ENCODE measurements at places on chromosomes 6 and 20.

DNA sequence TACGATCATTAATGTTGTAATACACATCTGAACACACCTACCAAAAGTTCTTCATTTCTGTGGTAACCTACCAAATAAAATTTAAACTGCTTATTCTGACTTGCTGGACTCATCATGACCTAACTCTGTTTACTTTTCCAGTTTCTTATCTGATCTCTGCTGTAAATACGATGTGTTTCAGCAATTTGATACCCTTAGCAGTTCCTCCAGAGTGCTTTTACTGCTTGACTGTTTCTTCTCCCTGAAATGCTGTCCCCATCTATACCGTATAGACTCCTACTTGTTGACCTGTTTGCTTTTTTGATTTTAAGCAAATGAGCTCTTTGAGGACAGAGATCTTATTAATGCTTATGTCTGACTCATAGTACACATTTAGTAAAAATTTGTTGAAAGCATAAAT is 119.5 kb downstream of the SCAF8 start:
- DNase-seq: no peak

- no peak for DNase-seq
These were observed 33.6 kb downstream of the GFOD1 start for GRCh38 chr6:13453771-13454251.

- no peak for DNase-seq
These were observed 9.7 kb upstream of the THBS2 start for GRCh38 chr6:169263374-169263773.

DNA sequence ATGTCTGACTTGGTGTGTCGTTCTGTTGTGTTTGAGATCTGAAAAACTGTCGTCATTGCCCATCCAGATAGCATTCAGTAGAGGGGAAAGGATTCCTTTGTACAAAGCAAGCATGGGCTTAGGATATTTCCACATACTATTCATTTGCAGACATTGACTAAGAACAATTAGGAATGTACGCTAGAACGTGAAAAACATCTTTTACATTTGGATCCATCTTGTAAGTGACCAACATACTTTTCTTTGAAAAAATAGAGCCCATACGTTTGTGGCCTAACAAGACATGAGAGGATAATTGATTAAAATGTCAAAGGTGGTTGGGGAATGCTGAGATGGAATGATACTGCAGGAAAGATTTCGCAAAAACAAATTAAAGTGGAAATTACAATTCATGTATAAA is 225.8 kb upstream of the QKI start:
- no peak for DNase-seq

DNA sequence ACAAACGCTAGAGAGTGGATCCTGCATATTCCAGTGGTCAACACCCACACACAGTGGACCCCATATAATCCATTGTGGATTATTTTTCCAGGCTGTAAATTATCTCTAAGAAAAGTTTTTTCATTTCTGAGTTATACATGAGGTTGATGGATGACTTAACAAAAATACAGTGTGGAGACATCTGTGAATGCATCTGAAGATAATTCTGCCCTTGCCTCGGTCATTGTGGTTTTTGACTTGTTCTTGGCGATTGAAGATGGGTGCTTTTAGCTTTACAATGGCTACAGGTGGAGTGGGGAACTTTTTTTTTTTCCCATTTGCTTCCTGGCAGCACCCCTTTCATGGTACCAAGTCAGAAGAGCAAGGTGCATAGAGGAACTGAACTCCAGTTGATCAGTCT is 242.7 kb downstream of the MYLK4 start:
- DNase-seq: no peak

DNA sequence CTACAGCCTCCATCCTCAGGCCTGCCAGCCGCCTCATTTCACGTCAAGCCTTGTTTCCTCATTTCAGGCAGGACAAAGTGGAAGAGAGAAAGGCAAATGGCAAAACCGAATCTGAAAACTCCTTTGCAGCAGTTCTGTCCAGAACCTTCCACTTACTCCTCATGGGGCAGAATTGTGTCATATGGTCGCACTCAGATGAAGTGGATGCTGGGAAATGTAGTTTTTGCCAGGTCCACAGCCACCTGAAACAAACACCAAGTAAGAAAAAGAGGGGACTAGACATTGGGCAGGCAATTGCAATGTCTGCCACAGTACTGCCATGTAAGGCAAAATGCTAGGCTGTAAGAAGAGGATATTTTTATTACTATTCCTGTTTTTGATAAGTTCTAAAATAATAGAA is 44.9 kb downstream of the ISM1 start:
- DNase-seq: no peak

- no peak for DNase-seq
These were observed 164.0 kb downstream of the GMDS start for GRCh38 chr6:2081155-2082138.

GRCh38 chr6:66478705-66479104 is 771.7 kb upstream of the EYS start:
- no peak for DNase-seq

DNA sequence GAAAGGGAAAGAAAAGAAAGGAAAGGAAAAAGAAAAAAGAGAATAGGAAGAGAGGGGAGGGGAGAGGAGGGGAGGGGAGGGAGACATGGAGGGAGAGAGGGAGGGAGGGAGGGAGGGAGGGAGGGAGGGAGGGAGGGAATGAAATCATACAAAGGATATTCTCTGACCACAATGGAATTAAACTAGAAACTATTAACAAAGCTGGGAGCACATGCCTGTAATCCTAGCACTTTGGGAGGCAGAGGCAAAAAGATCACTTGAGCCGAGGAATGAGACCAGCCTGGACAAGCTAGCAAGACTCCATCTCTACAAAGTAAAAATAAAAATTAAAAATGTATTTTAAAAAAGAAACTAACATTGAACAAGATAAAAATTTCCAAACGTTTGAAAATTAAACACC is 62.8 kb downstream of the ILRUN start:
- no peak for DNase-seq

DNA sequence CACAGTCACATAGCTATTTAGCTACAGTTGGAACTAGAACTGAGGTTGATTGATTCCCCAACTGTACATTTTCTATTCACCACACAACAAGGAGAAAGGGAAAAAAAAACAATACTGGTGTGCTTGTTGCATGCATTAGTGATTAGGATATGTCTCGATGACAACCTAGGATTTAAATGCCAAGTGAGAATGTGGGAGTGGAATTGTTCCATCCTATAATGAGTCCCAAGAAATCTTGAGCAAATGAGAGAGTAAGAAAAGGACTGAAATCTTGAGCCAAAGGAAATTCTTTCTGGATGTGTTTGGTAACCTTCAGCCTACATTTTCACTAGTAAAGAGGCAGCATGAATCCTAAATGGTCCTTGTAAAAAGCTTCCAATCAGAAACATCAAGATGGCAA is 232.7 kb downstream of the HIVEP2 start:
- DNase-seq: no peak

- DNase-seq: no peak
These were observed 17.7 kb upstream of the CCN6 start for GRCh38 chr6:112036088-112036637.

GRCh38 chr6:157235600-157236039 is 87.7 kb downstream of the TMEM242 start:
- DNase-seq: no peak

DNA sequence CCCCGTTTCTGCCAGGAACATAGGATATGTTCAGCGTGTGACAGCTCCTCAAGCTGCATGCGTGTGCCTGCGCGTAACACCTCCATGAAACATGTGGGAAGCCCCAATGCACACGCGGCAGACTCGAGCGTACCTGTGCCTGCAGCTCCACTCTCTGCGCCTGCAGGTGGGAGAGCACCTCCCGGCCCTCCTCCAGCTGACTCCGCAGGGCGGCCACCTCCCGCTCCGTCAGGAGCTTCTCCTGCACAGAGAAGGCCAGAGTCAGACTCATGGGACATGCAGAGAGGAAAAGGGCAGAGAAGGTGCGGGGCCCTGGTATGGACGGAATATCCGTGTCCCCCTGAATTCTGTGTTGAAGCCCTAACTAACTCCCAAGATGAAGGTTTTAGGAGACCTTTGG is 22.4 kb downstream of the BFSP1 start:
- no peak for DNase-seq

DNA sequence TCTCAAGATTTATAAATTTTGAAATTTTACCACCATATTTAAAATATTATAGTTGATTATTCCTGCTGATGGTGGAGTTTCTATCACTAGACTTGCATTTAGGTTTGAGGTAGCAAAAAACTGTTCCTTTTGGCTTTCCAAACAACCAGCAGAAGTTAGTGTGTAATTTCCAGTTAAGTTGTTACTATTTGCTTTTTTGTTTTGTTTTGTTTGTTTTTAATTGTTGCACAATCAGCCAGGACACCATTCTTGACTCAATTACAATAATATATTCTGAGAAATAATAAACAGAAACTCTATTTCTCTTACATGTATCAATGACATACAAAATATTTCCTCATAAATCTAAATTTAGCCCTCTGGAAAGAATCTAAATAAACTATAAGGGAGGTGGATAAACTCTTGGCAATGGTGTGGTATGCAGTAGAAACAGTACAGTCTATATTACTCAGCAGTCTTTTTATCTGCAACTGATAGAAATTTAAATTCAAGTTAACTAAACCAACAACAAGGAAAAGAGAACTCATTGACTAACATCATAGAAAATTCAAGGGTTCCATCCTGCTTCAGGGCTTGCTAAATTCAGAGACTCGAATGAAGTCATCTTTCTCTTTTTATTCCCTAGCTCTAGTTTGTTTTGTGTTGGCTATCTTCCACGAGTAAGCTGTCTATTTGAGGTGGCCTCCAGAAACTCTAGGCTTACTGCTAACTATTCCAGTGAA is 19.4 kb upstream of the COL19A1 start:
- no peak for DNase-seq

- DNase-seq: no peak
These were observed 132.5 kb upstream of the FOXA2 start for GRCh38 chr20:22716821-22717351.

GRCh38 chr20:34985461-34986310 is 30.0 kb downstream of the MYH7B start:
- no peak for DNase-seq

GRCh38 chr6:13431059-13431656 is 56.2 kb downstream of the GFOD1 start:
- DNase-seq: no peak

DNA sequence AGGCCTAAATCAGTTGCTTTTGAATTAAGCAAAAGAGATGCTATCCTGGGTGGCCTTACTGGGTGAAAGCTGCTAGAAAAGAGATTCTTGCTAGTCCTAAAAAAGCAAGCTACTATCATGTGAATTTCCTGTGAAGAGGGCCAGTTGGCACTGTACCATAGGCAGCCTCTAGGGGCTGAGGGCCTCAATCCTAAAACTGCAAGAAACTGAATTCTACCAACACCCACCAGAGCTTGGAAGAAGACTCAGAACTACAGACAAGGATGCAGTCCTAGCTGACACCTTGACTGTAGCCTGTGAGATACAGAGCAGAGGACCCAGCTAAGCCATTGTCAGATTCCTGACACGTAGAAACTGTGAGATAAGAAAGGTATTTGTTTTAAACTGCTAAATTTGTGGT is 24.5 kb downstream of the CLIC5 start:
- no peak for DNase-seq

DNA sequence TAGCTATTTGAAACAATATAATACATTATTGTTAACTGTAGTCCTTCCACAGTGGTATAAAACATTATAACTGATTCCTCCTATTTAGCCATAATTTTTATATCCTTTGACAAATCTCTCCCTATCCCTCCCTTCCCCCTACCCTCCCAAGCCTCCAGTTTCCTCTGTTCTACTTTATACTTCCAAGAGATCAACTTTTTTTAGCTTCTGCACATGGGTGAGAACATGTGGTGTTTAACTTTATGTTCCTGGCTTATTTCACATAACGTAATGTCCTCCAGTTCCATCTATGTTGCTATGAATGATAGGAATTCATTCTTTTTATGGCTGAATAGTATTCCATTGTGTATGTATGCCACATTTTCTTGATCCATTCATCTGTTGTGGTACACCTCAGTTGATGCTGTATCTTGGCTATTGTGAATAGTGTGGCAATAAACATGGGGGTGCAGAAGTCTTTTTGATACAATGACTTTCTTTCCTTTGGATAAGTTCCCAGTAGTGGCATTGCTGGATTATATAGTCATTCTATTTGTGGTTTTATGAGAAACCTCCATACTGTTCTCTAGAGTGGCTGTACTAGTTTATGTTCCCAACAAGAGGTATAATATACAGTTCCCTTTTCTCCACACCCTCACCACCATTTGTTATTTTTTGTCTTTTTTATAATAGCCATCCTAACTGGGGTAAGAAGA is 205.0 kb downstream of the KCNQ5 start:
- DNase-seq: no peak

DNA sequence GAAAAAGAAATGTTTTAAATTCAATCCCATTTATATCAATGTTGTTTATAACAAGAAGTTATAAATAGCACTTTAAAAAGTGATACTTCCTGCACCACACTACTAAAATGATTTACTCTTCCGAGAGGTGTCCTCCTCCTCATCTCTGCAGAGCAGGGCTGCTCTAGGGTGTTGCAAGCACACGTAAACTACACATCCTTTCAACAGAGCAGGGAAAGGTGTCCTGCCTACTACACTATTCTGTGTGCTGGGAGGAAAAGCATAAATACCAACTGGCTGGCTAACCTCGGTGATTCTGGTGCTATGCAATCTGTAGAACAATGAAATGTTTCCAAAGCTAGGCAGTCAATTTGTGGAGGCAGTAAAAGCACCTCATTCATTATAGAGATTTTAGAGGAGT is 89.5 kb upstream of the MAP7 start:
- no peak for DNase-seq

GRCh38 chr20:62975251-62975760 is 22.8 kb downstream of the SLC17A9 start:
- DNase-seq: no peak

DNA sequence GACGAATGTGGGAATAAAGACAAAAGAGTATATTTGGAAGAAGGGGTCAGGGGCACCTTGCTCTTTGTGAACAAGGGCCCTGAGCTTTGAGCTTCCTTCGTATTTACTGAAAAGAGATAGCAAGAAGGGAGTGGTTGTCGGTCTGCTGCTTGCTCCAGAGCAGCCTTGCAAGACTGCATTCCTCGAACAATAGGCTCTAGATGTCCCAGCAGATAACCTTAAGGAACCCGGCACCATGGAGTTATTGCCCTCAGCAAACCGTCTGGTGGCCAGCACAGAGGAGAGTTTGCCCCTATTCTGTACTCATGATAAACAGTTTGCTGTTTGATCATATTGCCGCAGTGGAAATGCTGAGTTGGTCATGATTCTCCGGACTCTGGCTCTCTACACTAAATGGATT is 22.7 kb downstream of the HLA-DRB1 start:
- DNase-seq: no peak

All from stimulated activated CD8-positive, alpha-beta memory T cell treated with anti-CD3 and anti-CD28 coated beads, Interleukin-7, amount 100 ng/mL, for 1 hour (primary cell).